B cell (primary cell): ENCODE measurements at places on chromosomes 1 and 21. TPM values are rescaled to one million over a fixed set of nuclear protein-coding genes. Genes with fewer than 3 reads are reported as not detected.

- H3K36me3 ChIP-seq: no peaks in the 10 kb centered on the region
- H3K27me3 ChIP-seq: no peaks in the 10 kb centered on the region
Observed at GRCh38 chr1:223708651-223709268, 3.6 kb upstream of the CAPN2 start.

DNA sequence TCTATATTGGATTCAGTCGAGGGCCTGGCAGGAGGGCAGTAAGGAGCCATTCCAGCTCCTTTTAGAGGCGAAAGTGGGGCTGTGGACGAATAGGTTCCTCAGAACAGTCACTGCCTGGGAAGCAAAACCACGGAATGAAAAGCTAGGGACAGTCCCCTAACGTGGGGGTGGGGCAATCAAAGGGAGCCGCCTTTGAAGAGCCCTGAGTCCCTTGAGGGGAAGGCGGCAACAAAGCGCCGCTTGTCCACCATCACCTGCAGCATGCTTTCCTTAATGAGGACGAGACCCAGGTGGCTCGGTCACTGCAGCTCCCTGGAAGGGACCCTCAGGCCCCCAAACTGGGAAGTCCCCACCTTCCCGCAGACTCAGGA lies 184.7 kb downstream of the ETS2 start:
- peaks cover 3% of the 10 kb centered on the region for H3K4me1 ChIP-seq
- no peaks in the 10 kb centered on the region for H3K27me3 ChIP-seq
- DNase-seq: no peak

Gene AIM2
- total RNA-seq: 68.4 and 72.1 TPM in 2 replicates

Gene HES2
- total RNA-seq: not detected in 2 replicates

- no peaks in the 10 kb centered on the region for H3K27me3 ChIP-seq
- no peak overlapping the region for H3K4me3 ChIP-seq
- H3K27ac ChIP-seq: no peak overlapping the region
- H3K4me1 ChIP-seq: no peaks in the 10 kb centered on the region
Observed at GRCh38 chr1:72851597-72851996, 569.3 kb upstream of the NEGR1 start.

Gene OR10K1
- not detected in 2 replicates for total RNA-seq

DNA sequence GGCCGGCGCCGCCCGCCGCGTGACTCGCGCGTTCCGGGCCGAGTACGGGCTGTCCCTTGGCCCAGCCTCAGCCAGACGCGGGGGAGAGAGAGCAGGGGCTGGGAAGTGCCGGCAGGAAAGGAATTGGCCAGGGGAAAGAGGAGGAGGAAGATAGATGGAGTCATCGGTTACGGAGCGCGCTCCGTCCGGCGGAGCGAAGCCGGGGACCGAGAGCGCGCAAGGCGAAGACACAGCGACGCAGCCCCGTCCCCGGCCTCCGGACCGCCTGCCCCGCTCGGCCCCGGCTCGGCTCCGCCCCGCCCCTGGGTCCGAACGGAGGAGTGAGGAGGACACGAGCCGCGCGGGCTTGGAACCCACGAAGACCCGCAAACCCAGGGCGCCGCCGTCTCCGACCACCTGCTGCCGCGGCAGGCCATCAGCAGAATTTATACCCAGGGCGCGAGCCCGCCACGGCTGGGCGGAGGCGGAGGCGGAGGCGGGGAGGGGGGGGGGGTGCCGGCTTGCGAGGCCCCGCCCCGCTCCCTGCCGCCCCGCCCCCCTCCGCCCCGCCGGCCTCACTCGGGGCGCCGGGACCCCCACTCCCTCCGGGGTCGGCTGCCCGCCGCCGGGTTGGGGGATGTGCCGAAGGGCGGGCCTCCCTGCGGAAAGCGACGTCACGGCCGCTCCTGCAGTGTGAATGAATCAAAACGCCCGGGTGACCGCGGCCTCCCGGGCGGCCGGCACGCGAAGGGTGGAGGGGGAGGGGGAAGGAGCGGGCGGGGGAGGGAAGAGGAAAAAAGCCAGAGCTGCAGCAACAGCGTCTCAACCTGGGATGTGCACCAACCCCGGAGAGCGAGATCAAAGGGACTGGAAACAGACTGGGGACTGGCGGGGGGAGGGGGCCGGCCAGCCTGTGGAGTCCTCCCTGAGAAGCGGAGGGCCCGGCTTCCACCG lies at the start of gene LHX4:
Gene LHX4 (plus strand): TSS at position 782 of the 933 bp plus-strand sequence. CDS start 266 bp downstream, outside the sequence.
- peak within 1 kb of the TSS; percentile 32 for H3K4me3 ChIP-seq
- DNase-seq: peak; percentile 61
- no peaks in the 10 kb centered on the region for H3K36me3 ChIP-seq
- peaks cover 55% of the 10 kb centered on the region for H3K4me1 ChIP-seq

DNA sequence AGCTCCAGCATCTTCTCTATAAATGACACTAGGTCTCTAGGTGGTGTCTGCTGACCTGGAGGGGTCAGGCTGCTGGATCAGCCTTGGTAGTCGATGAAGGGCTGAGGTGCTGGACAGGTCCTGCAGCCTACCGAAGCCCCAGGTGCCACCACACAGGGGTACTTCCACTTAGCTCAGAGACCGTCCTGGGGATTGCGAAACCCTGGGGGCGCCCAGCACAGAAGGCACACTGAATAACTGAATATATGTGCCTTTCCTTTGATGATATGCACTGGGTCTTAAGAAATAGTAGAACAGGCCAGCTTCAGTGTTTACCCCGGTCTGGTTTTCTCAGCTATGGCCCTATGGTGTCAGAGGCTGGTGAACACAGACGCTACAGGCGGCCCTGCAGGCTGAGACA lies 10.9 kb downstream of the UBE2J2 start:
- H3K27ac ChIP-seq: no peak overlapping the region
- no peaks in the 10 kb centered on the region for H3K27me3 ChIP-seq
- no peak overlapping the region for H3K4me3 ChIP-seq

- peak overlapping the region; percentile 96 for H3K27ac ChIP-seq
- peaks cover 74% of the 10 kb centered on the region for H3K36me3 ChIP-seq
- DNase-seq: peak; percentile 48
Observed at GRCh38 chr1:110880708-110881374, 7.9 kb downstream of the CD53 start.

- peaks cover 9% of the 10 kb centered on the region for H3K36me3 ChIP-seq
- peaks cover 27% of the 10 kb centered on the region for H3K4me1 ChIP-seq
- H3K27me3 ChIP-seq: no peaks in the 10 kb centered on the region
- H3K4me3 ChIP-seq: no peak overlapping the region
- DNase-seq: no peak
- no peak overlapping the region for H3K27ac ChIP-seq
Observed at GRCh38 chr1:19212167-19212566, 2.1 kb upstream of the UBR4 start.
